ENCODE measurements at places on chromosomes 1 and 21.
A peak's percentile ranks its signal among the peaks of the same experiment; 100 is the strongest.

- DNase-seq: no peak
Observed at GRCh38 chr1:225573216-225573615, 79.7 kb downstream of the ENAH start.

GRCh38 chr1:75035536-75035935, 98.7 kb upstream of the LHX8 start:
- DNase-seq: no peak

- no peak for DNase-seq
Observed at GRCh38 chr1:15961492-15961891, 14.4 kb downstream of the ZBTB17 start.

GRCh38 chr1:185573677-185574076, 160.5 kb upstream of the HMCN1 start:
- DNase-seq: no peak

GRCh38 chr1:210648588-210649269, 320.0 kb downstream of the HHAT start:
- DNase-seq: no peak

GRCh38 chr21:44730951-44731579, 19.7 kb upstream of the TSPEAR start:
- no peak for DNase-seq

- DNase-seq: peak; percentile 43
Observed at GRCh38 chr21:33230545-33231324, 997 bp downstream of the IFNAR2 start.

DNA sequence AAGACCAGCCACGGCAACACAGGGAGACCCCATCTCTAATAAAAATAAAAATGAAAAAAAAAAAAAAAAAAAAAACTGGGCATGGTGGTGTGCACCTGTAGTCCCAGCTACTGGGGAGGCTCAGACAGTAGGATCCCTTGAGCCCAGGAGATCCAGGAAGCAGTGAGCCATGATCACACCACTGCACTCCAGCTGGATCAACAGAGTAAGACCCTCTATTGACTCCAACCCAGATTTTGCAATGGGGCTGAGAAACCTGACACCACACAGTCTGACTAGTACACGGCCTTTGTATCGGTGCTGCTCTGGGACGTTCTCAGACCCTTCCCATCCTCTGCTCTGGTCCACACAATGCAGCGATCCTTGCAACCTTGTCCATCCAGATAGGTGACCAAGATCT, 31.8 kb downstream of the SPATA21 start:
- DNase-seq: no peak

DNA sequence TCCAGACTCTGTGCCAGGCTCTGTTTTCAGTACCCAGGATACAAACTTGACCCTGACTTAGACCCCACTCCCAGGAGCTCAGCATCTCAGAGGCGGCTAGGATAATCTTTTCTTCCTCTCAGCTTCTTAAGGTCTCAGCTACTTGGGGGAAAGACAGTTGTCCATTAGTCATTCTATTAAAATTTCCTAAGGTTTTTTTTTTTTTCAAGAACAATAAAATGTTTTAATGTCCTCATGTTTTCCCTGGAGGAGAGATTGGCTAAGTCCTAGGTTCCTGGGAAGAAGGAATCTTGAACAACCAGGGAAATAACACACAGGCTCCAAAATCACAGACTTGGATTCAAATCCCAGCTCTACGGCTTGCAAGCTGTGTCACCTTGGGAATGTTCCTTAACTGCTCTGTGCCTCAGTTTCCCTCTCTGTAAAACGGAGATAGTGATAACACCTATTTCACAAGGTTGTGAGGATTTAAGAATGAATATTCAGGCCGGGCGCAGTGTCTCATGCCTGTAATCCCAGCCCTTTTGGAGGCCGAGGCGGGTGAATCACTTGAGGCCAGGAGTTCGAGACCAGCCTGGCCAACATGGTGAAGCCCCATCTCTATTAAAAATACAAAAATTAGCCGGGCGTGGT, 33.0 kb downstream of the CDK18 start:
- DNase-seq: no peak

GRCh38 chr1:26799479-26800142, 11.9 kb downstream of the PIGV start:
- peak; percentile 81 for DNase-seq

DNA sequence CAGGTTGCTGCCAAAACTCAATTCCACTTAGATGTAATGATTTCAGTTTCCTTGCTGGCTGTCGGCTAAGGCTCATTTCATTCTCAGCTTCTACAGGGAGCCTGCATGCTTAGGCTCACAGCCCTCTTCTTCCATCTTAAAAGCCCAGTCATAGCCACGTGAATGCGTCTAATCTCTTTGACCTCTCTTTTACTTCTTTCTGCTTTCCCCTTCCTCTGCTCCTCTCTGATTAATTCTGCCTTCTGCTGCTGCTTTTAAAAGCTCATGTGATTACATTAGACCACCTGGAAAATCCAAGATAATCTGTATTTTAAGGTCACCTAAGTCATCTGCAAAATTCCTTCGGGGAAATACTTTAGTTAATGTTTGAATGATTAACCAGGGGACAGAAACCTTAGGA, 812.8 kb upstream of the BRINP3 start:
- no peak for DNase-seq

GRCh38 chr1:1246577-1247340, at the start of gene C1QTNF12:
Gene C1QTNF12, minus strand, starts transcription at chr1:1246722. Its CDS starts 32 bp downstream, at chr1:1246690.
- no peak for DNase-seq

DNA sequence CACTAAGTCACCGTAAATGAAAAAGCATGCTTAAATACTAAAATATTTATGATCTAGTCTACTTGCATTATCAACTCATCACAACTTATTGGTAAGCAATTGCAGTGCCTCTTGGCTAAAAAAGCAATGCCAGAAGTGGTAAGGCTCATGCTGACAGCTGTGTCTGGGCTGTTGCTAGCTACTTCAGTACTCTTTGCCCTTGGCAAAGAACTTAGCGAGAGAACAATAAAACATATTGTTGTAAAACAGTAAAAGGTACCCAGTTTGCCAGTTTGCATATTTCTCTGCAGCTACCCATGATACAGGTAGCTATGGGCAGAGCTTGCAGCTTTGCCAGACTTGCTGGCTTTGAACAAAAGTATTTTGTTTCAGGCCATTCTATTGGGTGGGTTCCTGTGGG, 73.1 kb downstream of the ATP6V1G3 start:
- no peak for DNase-seq

GRCh38 chr1:205319081-205320018, 2.2 kb downstream of the NUAK2 start:
- peak; percentile 61 for DNase-seq

GRCh38 chr1:90717356-90717664, 208 bp upstream of the BARHL2 start:
- DNase-seq: no peak

DNA sequence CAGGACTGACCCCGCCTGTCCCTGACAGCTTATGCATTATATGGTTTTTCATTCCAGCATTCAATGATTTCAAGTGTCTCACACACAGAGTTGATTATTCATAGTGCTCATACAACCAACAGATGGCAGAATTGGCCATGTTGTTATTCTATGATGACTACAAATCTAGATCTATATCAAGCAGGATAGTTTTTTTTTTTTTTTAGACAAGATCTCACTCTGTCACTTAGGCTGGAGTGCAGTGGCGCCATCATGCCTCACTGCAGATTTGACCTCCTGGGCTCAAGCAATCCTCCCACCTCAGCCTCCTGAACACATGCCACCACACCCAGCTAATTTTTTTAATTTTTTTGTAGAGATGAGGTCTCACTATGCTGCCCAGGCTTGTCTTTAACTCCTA, 40.1 kb upstream of the LRRC8D start:
- DNase-seq: peak; percentile 63

DNA sequence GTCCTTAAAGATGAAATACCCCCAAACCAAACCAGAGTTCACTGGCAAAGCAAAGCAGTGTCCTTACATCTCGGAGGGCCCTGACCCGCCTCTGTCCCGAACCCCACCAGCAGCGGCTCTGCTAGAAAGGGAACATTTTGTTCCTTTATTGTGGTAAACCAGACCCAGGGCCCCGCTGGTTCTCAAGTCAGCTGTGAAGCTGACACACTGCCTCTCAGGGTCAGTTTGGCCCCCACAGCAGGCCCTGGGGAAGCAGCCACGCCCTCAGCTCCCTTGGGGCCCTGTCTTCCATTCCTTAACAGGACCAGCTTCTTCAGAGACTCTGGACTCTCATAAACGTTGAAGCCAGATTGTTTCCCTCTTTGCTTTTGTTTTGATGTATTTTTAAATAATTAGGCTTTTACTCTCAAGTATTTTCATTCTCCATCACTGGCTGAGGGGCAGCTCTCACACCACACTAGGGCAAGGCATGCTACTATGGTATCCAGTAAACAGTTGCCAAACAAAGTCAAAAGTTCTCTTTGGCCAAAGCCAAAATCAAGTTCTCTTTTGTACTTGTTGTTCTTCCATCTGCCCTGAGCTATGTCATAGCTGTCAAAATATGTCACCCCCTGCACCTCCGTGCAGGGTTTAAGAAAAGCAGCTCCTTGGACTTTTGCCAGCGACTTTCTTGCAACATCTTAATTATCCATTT, 61.1 kb upstream of the ANGPTL1 start:
- peak; percentile 52 for DNase-seq

DNA sequence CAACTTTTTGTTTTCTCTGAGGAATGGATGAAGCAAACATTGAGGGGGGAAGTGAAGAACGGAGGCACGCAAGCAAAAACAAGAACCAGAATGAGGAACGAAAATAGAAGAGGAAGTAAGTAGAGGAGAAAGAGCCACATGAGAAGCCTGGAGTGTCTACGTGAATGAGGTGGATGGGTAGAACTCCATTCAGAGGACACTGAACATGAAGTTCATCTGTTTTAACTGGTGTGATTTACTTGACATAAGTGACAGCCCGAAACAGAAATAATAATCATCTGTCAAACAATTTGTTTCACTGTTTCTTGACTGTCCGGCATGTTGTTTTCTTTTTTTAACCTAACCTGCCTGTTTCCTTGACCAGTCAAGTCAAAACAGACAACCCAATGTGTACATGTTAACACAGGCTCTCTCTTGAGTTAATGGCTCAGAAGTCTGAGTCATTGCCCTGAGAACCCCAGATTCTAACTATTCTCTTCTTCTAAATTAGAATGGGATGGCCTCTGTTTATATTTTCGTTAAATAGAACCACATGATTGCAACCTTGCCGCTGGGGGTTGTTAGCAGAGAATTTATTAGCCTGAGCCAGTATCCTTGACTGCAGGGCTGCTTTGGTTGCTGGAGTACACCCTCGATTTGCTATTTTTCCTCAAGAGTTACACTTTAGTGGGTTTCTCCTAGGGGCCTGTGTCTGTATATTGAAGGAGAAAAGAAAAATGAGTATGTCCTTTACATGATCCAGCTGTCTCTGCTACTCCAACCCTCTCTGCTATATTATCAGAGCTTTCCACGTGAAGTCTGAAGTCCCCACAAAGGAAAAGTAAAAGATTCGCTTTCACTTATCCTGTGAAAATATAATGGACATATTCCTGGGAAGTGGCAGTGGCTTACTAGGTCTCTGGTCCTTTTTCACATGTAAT, 151.7 kb downstream of the ZC3H11B start:
- peak; percentile 70 for DNase-seq

- DNase-seq: no peak
Observed at GRCh38 chr1:207996636-207997035, 85.7 kb upstream of the CD34 start.

GRCh38 chr21:41196993-41197392, 29.0 kb downstream of the BACE2 start:
- DNase-seq: no peak

- DNase-seq: no peak
Observed at GRCh38 chr1:19088717-19089442, 121.2 kb downstream of the UBR4 start.

DNA sequence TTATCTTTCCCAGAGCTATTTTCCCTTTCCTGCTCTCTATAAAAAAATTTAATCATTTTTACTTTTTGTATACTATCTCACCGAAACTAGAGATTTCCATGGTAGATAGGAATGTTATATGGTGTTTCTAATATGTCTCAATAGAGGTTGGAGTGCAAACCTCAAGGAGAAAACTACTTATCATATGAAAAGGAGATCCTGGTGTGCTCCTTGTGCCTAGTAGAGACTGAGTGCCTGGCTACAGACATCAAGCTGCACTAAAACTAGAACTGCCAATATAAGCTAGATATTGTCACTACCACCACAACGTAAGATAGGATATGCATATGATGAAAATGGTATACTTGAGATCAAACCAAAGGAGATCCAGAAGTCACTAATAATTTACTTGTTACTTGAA, 67.0 kb downstream of the RGS18 start:
- DNase-seq: no peak

GRCh38 chr1:15430787-15431570, 7.3 kb upstream of the CTRC start:
- DNase-seq: peak; percentile 31

DNA sequence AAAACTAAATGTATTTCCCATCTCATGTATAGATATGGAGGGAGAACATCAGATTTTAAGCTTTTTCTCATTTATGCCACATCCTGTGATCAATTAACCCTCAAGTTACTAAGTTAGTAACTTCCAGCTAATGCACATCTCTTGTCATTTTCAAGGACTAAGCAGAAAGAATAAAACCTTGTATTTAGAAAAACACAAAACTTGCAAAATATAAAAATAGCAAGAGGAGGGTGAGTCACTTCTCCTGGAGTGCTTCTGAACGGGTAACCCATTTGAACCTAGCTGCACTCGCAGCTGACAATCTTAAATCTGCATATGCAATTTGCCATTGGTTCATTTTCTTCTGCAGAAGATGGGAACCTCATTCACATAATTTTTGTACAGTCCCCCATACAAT, 500.5 kb downstream of the SETD4 start:
- peak; percentile 55 for DNase-seq

DNA sequence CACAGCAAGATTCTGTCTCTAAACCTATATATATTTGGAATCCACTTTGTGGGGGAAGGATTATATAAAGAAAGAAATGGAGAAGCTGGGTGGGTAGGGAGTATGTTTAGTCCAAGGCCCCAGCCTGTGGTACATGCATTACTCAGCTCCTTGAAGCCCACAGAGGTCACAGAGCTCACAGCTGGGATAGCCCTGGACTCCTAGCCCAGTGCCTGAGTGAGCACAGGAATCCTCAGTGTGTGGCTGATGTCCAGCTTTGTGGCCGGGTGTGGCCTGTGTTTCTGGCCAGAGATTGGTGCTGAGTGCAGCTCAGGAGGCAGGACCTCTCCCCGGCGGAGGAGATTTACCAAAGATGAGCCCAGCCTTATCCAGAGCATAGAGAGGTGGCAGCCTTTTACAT, 7.6 kb downstream of the CAPN9 start:
- peak; percentile 26 for DNase-seq

DNA sequence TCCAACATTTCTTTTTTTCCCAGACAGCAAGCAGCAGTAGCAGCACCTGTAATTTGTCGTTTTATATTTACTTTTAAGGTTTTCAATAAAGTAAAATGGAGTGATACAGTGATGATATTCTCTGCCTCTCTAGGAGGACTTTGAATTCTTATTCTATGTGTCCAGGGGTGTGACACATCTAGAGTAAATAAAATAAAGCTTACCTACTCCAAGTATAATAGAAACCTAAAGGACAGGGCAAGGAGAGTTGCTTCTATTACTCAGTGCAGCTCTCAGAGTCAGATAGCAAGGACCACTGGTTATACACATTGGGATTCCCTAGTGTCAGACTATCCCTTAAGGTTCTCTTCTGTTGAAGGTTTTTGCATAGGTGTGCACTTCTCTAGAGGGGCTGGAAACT, 95.9 kb downstream of the LMO4 start:
- DNase-seq: no peak

GRCh38 chr1:247552231-247552630, 3.3 kb downstream of the GCSAML start:
- no peak for DNase-seq

Data from fibroblast of skin of abdomen (primary cell).